ENCODE measurements at places on chromosomes 7 and 10.

DNA sequence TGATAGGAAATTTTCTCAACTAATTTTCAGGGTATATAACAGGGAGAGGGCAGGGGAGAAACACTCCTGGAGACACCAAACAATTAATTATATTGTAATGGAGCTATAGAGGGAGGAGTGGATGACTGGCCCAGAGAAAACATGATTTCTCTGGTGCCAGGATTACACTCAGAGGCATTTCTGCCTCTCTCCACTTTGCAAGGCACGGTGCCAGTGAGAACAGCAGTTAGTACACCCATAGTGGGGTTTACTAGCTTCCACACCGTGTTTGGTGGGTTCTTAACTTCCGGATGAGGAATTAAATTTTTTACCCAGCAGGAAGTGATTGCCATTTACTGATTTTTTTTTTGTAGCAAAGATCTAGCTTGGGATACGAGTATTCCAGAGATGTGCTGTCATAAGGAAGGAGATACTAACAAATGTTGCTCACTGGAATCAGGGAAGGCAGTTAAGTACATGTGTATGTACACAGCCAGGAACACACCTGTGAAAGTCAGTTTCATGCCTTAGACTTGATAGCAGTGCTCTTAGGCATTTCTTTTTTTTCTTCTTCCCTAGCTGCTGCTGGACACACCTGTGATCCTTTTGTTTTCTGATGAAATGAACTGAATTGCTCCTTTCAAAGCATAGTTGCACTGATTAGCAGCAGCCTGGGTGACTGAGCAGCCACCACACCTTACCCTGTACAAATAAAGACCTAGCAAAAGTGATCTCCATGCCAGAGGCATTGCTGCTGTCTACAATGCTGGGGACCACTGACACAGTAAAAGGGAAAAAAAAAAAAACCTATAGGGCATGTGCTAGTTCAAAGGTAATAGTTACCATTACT is 58.1 kb downstream of the POLL start:
- DNase-seq, result no peak

DNA sequence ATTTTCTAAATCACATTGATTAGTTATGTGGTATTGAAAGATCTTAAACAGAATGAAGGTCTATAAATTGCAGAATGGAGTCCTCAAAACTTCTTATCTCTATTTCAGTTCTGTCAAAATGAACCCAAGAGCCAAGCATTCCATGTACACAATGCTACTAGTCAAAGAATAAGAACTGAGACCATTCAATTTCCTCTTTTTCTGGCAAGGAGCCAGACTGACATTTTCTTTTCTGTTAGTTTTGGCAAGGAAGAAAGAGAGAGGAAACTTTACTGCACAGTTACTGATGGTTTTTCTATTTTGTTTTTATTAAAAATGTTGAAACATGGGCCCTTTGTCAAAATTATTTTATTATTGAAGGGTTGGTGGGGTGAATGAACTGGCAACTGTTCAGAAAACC is 181.8 kb upstream of the FERD3L start:
- no peak for DNase-seq

GRCh38 chr7:112045222-112045621 is 161.0 kb downstream of the DOCK4 start:
- DNase-seq, result no peak

DNA sequence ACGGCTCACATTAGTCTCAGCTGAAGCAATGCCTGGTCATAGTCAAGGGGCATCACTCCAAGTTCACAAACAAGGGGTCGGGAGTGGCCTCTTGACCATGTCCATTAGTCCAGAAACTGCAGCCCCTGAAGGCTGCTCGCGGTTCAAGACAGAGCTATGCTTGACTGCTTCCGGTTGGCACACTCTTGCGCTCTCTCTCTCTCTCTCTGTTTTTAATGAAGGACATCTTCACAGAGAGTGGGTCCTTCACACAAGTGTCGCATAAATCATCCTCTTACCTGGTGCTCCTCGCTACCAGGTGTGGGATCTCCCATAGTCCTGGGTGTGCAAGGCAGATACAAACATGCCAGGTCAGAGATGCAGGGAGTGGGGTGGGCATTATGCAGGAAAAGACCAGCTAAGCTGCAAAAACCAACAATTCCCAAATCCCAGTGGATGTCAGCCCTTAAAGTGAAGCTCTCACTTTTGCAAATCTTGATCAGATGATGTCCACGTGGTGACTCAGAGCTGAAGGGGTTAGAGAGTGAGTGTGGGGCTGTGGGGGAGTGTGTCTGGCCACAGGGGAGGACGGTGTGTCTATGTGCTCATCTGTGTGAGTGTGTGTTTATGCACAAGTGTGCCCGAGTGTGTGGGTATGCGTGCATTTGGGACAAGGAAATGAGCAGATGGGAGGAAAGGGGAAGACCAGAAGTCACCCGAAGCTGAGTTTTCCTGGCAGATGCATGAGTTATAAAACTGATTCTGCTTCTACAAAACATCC is 83.7 kb upstream of the PPP2R2D start:
- DNase-seq, result no peak

DNA sequence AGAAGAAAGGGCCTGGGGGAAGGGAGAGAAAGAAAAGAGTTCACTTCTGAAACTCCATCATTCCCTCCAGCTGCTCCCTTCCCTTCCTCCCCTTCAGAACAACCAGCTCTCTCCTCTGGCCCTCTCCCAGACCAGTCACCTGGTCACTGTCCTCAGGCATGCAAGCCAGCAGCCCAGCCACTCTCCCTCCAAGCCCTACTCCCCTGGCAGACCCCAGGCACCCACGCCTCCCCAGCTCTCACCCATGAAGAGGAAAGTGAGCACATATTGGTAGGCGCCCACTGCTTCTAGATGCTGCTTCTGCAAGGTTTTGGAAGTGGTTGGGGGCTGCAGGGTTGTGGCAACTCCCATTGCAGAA is 353 bp downstream of the MOGAT3 start:
- no peak for DNase-seq

GRCh38 chr7:117874191-117874700 is 1.0 kb upstream of the CTTNBP2 start:
- DNase-seq, result no peak

DNA sequence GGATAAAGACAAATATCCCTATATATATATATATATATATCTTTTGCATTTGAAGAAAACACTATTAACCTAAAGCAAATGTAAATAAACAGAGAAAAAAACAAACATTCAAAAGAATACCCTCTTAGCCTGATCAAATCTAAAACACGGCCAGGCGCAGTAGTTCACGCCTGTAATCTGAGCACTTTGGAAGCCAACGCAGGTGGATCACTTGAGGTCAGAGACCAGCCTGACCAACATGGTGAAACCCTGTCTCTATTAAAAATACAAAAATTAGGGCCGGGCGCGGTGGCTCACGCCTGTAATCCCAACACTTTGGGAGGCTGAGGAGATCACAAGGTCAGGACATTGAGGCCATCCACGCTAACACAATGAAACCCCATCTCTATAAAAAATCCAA is 9.2 kb downstream of the ANXA7 start:
- no peak for DNase-seq

GRCh38 chr7:142812437-142813215 is 41.9 kb downstream of the PRSS2 start:
- no peak for DNase-seq

GRCh38 chr7:155279787-155280445 is 17.8 kb upstream of the INSIG1 start:
- no peak for DNase-seq

GRCh38 chr7:66333443-66333842 is 128.3 kb downstream of the TPST1 start:
- DNase-seq, result no peak

DNA sequence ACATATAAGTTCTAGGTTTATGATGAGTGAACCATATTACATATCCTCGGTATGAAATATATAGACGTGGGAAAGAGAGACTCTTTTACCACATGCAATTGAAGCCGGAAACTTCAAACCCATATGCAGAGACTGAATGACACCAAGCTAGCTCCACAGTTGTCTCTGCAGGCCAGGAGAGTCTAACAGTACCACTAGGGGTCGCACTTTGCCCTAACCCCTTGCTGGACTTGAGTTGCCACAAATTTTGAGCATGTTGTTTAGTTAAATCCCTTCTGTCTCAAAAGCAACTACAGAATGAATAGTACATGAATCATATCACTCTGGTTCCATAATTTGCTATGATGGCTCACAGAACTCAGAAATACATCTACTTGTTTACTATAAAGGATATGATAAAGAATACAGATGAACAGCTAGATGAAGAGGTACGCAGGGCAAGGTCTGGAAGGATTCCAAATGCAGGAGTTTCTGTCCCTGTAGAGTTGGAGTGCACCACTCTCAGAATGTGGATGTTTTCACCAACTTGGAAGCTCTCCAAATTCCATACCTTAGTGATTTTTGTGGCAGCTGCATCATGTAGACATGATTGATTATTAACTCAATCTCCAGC is 112.4 kb upstream of the YAE1 start:
- DNase-seq, result no peak

GRCh38 chr10:132030898-132031463 is 34.8 kb upstream of the JAKMIP3 start:
- no peak for DNase-seq

- DNase-seq, result no peak
Observed at GRCh38 chr10:8193546-8193945, 139.1 kb downstream of the GATA3 start.

DNA sequence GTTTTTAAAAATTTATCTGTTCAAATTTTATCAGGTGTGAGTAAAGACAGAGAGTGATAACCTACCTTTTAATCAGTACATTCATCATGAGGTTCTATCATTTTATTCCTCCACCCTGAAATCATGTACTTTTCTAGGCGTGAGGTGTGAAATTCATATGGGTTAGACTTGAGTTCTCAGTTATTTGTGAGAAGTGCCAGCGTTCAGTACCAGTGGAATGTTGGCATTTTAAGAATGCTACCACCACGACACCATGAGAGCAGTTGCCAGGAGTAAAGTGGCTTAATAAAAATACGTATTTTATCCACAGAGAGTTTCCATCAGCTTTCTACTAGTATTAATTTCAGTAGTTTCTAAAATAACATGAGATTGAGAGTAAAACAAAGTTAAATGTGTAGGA is 104.1 kb upstream of the FERD3L start:
- DNase-seq, result no peak

GRCh38 chr7:16594061-16594460 is 51.5 kb downstream of the ANKMY2 start:
- DNase-seq, result no peak

DNA sequence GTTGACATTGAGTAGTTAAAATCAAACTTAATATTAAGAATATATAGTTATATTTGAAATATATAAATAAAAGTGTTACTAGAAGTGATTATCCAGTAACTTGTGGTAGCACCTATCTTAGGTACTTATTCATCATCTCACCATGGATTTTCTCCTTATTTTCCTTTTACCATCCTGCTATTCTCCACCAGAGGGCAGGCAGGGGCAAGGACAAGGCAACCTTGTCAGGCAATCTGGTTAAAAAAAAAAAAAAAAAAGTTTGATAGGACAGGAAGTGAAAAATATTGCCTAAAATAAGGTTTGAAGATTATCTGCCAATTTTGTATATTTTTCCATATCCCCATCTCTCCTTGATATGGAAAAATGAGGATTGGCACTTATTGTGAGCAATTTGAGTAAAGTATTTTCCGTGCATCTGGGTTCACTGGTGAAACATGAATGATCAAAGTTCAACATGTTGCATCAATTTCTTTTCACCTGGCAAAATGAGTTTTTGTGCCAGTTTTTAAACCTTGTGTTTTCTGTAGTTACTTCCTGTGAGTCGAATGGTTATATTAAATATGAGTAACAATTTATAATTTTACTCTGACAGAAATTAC is 256.7 kb downstream of the AGMO start:
- DNase-seq, result no peak

GRCh38 chr10:78467496-78468106 is 433.9 kb downstream of the RPS24 start:
- no peak for DNase-seq

DNA sequence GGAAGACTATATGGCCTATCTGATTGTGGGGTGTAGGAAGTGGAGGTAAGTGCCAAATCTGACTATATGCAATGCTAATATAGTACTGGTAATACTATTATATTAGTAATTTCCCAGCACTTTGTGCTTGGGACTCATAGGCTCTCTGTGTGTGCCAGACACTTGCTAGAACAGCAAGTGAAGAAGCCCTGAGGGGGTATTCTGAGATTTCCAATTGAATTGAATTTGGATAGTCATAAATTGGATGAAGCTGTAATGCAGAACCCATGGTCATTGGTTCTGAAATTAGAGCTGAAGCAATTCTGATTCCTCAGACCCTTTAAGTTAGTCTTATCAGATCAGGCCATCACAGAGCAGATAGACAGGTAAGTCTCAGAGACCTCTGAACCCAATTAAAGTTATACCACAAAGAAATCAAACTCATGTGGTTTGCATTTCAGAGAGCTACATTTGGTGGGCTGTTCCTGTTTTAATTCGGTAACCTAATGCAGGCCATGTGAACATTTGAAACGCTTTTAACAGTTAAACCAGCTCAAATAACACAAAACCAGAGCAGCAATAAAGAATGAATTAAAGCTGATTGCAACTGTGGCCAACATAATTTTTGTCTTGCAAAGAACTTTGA is 179.5 kb downstream of the CREB5 start:
- DNase-seq, result no peak

DNA sequence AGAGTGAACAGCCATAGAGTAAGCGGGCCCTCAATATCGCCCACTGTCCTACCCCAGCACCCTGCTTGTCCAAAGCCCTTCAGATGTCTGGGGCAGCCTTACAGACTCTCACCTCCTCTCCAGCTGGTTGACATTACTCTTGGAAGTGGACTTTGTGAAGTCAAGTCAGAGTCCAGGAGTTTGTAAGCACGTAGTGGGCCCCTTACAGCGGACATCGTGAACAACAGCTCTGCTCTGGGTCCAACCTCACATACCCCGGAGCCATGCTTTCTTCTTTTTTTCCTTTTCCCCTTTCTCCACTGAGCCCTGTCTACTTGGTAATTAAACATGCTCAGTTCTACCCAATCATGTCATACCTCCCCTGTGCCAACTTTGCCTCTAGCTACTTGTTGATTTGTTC is 17.5 kb downstream of the HNRNPF start:
- no peak for DNase-seq

- no peak for DNase-seq
Observed at GRCh38 chr10:93493162-93493561, 3.2 kb upstream of the CEP55 start.

DNA sequence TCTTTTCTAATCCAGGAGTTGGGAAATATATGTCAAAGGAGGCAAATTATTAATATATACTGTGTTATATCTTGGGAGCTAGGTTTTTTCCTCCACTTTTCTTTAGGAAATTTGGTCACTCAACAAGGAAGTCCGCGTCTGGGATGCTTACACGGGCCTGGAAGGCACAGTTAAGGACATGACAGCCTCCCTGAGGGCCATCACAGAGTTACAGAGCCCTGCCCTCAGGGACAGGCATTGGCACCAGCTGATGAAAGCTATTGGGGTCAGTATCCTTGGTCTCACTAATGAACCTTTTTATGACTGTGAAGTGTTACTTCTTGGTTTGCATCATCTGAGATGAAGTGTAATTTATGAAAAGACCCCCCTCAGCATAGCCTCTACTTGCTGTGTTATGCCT is 74.7 kb downstream of the DNAH11 start:
- DNase-seq, result no peak

DNA sequence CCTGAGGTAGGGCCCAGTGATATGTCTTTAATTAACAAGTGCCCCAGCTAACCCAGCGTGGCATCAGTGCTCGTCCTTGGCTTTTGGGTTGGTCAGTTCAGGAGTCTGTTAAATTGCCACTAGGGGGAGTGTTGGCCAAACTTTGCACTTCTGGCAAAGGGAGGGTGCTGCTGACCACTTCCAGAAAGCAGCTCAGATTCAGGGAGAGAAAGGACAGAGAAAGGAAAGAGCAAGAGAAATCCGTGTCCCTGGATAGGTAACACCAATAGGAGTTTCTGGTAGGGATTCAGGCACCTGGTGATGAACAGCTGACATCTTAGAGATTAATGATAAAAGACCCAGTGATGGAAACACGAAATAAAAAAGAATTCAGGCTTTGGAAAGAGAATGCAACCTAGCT is 243.1 kb upstream of the AOAH start:
- DNase-seq, result peak; percentile 61

Measured in right hindlimb (tissue), 1 donor.